ENCODE measurements at places on chromosomes 3 and 15. TPM values are rescaled to one million over a fixed set of nuclear protein-coding genes. Genes with fewer than 3 reads are reported as not detected.

- H3K4me3 ChIP-seq, result peak within 1 kb of the TSS; percentile 55
- peak within 1 kb of the TSS; percentile 80 for H3K27ac ChIP-seq
- H3K4me1 ChIP-seq, result peaks cover 51% of the 10 kb centered on the region
- peaks cover 4% of the 10 kb centered on the region for H3K36me3 ChIP-seq
- no peaks in the 10 kb centered on the region for H3K27me3 ChIP-seq
Measured at GRCh38 chr3:151316267-151316991, at the start of gene GPR87. Gene GPR87 (minus strand): TSS chr3:151316820. CDS start chr3:151300100, 16,720 bp downstream.

Gene CRABP1
- total RNA-seq, result not detected

DNA sequence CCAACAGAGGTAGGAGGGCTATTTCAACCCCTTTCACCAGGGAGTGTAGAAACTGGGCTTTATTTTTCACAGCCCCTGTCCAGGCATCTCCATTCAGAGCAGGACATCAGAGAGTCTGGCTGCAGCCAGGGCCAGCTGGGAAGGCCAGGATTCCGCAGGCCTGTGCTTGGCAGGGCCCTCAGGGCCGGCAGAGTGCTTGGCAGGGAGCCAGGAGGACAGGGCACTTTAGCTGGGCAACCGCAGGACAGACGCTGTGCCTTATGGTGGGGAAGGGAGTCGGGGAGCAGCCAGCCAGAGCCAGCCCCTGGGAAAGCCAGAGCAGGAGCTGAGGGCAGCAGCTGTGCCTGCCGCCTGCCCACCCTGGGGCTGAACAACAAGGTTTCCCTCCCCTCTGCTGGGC, 34.5 kb upstream of the IQCF6 start:
- H3K27ac ChIP-seq, result no peak overlapping the region
- H3K4me3 ChIP-seq, result no peak overlapping the region
- no peak for DNase-seq
- no peaks in the 10 kb centered on the region for H3K36me3 ChIP-seq
- no peaks in the 10 kb centered on the region for H3K4me1 ChIP-seq

- H3K4me3 ChIP-seq, result no peak overlapping the region
- no peak for DNase-seq
- H3K27ac ChIP-seq, result no peak overlapping the region
- H3K4me1 ChIP-seq, result peaks cover 5% of the 10 kb centered on the region
- peaks cover 63% of the 10 kb centered on the region for H3K27me3 ChIP-seq
Measured at GRCh38 chr3:134376786-134377426, 2.7 kb upstream of the AMOTL2 start.

Gene CCR9
- not detected for total RNA-seq

DNA sequence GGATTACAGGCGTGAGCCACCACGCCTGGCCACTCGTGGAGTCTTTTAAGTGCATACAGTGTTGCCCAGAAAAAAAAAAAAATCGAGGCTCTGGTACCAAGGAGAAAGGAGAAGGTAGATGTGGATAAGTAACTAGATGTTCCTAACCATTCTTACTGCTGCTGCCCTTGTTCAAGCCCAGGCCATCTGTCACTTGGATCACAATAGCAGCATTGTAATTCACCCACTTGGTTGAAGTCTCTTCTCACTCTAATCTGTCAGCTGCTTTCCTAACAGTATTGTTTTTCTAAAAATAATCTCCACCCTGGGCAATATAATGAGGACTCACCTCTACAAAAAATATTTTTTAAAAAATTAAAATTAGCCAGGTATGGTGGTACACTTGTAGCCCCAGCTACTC, 58.0 kb upstream of the CRTC3 start:
- H3K4me1 ChIP-seq, result peaks cover 24% of the 10 kb centered on the region
- no peaks in the 10 kb centered on the region for H3K27me3 ChIP-seq
- H3K36me3 ChIP-seq, result peaks cover 73% of the 10 kb centered on the region
- DNase-seq, result no peak
- no peak overlapping the region for H3K4me3 ChIP-seq

- H3K27me3 ChIP-seq, result no peaks in the 10 kb centered on the region
- H3K27ac ChIP-seq, result no peak overlapping the region
Measured at GRCh38 chr3:86244905-86245304, 746.0 kb downstream of the VGLL3 start.

Gene NR2E3
- total RNA-seq, result not detected

Gene MAGEL2
- not detected for total RNA-seq

DNA sequence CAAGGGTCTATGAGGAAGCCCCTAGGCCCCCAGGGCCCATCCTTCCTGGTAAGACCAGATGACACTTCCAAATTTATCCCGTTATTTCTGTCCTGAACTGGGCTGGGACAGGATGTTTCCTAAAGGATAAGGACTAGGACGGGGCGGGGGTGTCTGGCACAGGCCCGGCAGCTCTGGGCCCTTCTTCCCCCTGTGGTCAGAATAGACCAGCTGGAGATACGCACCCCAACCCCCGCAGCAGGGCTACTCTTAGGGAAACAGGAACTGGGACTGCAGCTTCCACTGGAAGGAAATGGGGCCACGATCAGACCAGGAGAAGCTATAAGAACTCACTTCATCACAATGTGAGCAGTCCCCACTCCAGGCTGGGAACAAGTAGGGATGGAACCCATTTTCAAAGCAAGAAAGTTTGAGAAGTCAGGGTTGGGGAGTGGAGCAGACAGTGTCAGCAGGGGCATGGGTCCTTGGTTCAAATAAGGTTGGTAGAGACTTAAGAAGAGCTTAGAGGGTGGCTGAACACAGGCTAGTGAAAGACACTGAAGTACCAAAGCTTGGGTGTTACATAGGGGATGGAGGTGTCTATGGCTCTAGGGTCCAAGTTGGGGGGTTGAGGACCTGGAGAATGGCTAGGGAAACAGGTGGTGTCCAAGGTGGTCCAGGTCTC, 1.1 kb downstream of the NCKIPSD start:
- peaks cover 17% of the 10 kb centered on the region for H3K4me1 ChIP-seq
- H3K27ac ChIP-seq, result peak overlapping the region; percentile 89
- peak overlapping the region; percentile 95 for H3K4me3 ChIP-seq
- H3K36me3 ChIP-seq, result peaks cover 43% of the 10 kb centered on the region
- H3K27me3 ChIP-seq, result no peaks in the 10 kb centered on the region

GRCh38 chr3:28316226-28316625, 32.3 kb upstream of the ZCWPW2 start:
- H3K4me3 ChIP-seq, result no peak overlapping the region
- no peaks in the 10 kb centered on the region for H3K27me3 ChIP-seq
- H3K27ac ChIP-seq, result no peak overlapping the region
- peaks cover 24% of the 10 kb centered on the region for H3K36me3 ChIP-seq
- H3K4me1 ChIP-seq, result peaks cover 14% of the 10 kb centered on the region
